Kasumi-1 (cell line): ENCODE measurements at places on chromosomes 12 and 14.
A peak's percentile ranks its signal among the peaks of the same experiment; 100 is the strongest.

GRCh38 chr12:27780612-27781408, 774 bp upstream of the MANSC4 start:
- DNase-seq: no peak

GRCh38 chr12:113216027-113216426, 5.2 kb upstream of the TPCN1 start:
- DNase-seq: no peak

- DNase-seq: no peak
These were observed 115.6 kb upstream of the PKP2 start for GRCh38 chr12:33012226-33012625.

DNA sequence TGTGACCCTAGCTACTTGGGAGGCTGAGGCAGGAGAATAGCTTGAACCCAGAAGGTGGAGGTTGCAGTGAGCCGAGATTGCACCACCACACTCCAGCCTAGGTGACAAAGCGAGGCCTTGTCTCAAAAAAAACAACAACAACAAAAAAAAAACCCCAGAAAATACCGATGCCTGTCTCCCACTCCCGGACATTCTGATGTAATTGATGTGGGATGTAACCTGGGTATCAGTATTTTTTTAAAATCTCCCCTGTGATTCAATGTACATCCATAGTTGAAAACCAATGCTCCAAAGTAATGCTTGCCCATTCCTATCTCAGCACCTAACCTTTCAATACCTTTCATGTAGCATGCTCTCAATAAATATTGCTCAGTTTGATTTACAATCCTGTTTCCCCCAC, 11.7 kb upstream of the TMED10 start:
- no peak for DNase-seq

DNA sequence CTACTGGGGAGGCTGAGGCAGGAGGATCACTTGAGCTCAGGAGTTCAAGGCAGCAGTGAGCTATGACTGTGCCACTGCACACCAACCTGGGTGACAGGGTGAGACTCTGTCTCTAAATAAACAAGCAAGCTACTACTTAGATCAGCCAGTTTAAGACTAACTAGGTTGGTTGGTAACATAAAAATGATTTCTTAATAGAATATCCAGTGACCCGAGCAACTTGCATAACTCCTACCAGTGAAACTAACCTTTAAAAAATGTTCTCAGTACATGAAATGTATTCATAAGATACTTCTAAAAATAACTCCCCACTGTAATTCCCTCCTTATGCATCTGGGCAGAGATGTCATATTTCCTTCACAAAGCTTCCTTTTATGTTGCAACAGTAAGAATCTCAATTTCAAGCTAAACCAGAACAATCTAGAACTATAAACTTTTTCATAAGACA, 15.9 kb downstream of the TAOK3 start:
- peak; percentile 79 for DNase-seq

DNA sequence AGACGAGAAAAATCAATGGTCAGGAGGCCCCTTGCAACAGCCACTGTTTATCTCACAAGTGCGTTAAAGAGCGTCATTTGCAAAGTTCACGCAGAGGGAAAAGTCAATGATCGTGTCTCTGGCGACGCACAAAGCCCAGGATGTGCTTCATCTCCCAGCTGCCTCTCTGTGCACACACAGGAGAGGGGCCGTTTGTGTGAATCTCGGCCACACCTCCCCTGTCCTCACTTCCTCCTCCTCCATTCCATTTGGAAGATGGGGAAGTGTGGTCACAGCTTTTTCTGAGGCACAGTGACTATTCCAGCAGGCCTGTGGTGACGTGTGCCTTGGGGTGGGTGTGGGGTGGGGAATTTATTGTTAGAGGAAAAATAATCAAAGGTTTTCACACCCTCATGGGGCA, 90.4 kb downstream of the RBM19 start:
- peak; percentile 9 for DNase-seq

DNA sequence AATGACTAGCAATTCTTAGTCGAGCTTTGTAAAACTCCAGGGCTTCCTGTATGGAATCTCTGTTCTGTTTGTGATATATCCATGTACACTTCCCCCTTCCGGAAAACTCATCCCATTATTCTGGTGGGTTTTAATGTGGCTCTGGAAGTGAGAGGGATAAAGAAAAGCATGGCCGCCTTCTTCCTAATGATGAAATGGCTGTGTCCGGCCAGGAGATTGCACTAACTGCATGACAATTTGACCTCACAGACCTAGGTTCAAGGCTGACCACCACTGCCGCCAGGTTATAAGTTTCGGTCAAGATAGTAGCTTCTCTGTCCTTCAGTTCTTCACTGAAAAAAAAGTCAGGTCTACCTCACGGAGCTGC, 41.0 kb upstream of the NPAS3 start:
- DNase-seq: no peak

GRCh38 chr12:124621296-124621660, 53.9 kb upstream of the NCOR2 start:
- no peak for DNase-seq

DNA sequence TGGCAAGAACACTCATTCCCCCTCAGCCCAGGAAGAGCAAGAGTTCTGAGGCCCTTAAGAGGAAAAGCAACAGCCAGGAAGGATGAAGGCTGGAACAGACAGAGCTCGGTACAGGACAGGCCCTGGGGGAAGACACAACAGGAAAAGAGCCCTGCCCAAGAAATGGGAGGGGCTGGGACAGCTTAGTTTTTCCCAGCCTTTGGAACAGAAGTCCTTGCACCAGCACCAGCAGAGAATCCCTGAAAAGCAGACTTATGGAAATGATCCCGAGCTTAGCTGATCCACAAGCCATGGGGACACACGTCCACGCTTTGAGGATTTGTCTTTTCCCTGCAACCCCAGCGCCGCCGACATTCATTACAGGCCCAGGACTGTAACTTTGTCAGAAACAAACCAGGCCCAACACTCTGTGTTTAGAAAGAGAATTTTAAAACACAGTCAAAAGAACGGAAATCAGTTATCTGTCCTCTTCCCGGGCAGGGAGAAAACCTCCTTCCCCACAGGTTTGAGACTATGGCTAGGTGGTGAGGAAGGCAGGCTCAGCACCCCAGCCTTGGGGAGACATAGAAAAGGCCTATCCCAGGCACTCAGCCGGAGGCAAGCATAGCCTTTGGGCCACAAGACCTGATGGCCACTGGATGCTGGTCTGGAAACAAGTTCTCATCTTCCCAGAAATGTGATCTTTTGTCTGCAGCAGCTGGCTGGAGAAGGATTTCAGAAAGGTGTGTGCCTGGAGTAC, 4.0 kb upstream of the AVIL start:
- no peak for DNase-seq

- no peak for DNase-seq
These were observed 23.5 kb upstream of the RIMBP2 start for GRCh38 chr12:130739571-130739970.

GRCh38 chr12:111578276-111578970, 20.7 kb downstream of the ATXN2 start:
- DNase-seq: no peak

- DNase-seq: no peak
These were observed 251.4 kb upstream of the CLEC14A start for GRCh38 chr14:38507299-38507698.

DNA sequence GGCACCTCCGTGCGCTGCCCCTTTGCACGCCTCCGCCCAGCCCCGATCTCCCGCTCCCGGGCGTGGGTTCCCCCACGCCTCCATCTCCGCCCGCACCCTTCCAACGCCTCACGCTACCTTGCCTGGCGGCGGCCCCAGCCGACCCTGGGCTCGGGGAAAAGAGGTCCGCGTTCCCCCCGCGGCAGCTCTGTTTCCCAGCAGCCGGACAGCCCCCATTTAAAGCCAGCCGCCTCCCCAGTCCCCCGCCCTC, at the start of gene PRIMA1:
Gene PRIMA1, minus strand, starts transcription at position 193 of the 250 bp plus-strand sequence. CDS start 767 bp downstream, outside the sequence.
- DNase-seq: no peak

- DNase-seq: no peak
These were observed 27.4 kb downstream of the PALS1 start for GRCh38 chr14:67268426-67269150.

DNA sequence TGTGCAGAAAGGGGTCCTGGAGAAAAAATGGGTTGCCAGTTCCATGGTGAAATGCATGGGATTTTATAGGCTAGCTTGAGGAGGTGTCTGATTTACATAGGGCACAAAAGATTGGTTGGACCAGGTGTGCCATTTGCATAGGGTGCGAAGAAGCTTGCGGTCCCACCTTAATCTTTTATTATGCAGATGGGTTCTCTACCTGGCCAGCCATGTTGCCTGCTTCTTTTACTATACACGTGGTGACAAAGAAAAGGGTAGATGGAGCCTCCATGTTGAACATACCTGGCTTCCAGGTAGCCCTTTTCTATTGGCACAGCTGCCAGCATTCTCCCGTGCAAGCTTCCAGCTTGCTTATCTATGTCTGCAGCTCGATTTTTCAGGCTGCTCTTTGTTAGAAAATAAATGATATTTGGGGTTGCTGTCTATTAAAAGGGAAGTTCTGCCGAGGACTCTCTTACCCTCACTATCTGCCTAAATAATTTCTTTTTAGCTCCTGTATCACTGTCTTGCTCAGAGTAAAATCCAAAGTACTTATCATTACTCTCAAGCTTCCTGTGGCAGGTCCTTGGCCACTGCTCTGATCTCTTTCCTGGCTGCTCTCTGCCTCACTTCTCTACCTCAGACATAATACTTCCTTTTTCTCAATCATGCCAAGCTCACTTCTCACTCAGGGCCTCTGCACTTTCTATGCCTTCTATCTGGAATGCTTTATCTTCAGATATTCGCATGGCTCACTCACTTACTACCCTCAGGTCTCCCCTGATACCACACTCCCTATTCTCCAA, 216.0 kb upstream of the DAAM1 start:
- peak; percentile 61 for DNase-seq

DNA sequence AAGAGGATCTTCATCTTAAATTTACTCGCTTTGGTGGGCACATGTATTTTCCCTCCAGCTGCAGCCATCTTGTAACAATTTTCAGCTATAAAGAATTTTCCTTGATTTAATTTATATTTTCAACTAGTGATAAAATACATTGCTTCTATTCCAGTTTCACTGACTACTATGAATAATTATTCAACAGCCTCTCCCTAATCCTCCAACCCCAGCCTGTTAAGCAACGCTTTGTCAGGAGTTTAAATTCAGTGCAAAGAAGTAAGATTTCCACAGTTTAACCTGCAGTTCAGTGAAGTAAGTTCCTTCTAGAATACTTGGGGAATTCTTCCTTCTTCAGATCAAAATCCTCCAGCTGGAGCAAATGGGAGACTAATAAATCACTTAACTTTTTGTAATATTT, 180.2 kb downstream of the MSRB3 start:
- no peak for DNase-seq

DNA sequence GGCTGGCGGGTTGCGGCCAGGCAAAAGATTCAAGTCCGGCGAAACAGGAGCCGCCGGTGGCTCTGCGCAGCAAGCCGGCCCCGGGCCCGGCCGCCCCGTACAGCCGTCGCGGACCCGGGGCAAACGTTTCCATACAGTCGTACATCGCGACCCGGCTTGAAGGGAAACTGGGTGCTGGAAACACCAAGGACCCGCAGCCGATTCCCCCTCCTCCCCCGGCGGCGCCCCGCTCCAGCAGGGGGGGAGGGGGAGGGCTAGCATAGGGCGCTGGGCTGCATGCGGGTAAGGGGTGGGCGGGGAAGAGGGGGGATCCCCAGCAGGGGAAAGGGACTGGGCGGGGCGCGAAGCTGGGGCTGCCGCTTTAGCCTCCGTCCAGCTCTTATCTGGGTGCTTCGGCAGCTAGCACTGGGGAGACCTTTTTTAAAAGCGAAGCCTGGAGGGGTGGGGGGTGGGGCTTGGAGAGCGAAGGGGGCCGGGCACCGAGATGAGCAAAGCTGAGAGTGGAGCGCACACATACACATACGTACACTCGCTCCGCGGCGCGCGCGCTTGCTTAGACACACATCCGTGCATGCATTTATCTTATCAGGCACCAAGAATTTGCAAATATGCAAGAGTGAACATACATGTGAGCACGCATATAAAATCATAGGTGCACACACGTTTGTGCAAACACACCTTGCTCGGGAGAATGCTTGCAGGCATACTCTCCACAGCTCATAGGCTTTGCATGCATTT, 11.9 kb downstream of the RARG start:
- DNase-seq: peak; percentile 50

GRCh38 chr14:56002876-56003625, 115.2 kb upstream of the PELI2 start:
- DNase-seq: no peak

DNA sequence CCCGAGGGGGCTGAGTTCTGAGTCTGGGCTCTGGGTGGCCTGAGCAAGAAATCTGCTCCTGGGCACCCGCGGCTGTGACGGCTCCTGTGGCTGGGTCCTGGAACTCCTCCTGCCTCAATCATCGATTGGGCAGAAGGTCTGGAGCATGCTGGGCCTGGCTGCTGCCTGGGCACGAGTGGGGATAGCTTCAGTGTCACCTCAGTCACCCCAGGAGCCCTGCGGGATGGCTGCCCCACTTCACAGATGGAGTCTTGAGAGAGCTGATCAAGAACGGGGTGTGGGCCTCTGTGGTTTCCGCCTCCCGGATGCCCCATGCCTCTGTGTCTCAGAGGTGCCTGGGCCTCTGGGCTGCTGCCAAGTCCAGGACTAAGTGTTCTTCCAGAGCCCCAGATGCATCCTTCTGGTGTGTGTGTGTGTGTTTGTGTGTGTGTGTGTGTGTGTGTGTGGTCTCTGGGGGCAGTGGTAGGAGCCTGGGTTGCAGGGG, 185.6 kb upstream of the C14orf180 start:
- peak; percentile 97 for DNase-seq

DNA sequence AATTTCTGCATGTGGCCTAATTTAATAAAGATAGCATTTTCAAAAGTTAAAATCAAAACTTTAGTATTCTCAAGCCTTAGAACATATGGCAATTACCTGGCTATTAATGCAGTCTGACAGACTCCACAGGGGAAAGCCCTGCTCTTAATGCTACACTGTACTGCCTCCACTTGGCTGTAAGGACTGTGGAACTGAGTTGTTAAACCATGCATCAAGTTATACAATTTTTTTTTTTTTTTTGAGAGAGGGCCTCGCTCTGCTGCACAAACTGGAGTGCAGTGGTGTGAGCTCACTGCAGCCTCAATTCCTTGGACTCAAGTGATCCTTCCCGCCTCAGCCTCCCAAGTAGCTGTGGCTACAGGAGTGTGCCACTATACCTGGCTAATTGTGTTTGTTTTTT, 19.0 kb upstream of the NDUFA12 start:
- DNase-seq: no peak

GRCh38 chr12:8648576-8649205, 13.9 kb downstream of the MFAP5 start:
- DNase-seq: no peak

- no peak for DNase-seq
These were observed 48.6 kb downstream of the CACNA1C start for GRCh38 chr12:2101359-2101758.

DNA sequence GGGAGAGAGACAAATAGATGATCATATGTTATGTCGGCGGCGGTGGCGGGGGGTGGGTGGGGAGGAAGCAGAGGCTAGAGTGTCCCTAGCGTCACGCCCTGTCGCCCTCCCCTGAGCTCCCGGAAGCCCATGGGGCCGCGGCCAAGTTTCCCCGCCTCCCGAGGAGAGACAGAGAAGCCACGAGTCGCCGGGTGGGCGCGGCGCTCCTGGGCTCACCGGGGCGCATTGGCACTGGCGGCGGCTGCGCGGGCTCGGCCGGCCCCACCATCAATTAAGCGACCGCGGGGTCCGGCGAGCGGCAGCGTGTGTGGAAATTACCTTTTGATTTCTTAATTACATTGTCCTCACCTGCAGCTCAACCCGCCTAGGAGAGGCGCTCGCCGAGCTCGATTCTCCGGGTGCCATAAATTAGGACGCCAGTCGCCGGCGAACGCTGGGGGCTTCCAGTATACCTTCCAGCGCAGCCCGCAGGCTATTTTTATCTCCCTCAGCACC, 119.9 kb upstream of the LHX5 start:
- DNase-seq: no peak
